ENCODE measurements at places on chromosomes 1 and 21.

DNA sequence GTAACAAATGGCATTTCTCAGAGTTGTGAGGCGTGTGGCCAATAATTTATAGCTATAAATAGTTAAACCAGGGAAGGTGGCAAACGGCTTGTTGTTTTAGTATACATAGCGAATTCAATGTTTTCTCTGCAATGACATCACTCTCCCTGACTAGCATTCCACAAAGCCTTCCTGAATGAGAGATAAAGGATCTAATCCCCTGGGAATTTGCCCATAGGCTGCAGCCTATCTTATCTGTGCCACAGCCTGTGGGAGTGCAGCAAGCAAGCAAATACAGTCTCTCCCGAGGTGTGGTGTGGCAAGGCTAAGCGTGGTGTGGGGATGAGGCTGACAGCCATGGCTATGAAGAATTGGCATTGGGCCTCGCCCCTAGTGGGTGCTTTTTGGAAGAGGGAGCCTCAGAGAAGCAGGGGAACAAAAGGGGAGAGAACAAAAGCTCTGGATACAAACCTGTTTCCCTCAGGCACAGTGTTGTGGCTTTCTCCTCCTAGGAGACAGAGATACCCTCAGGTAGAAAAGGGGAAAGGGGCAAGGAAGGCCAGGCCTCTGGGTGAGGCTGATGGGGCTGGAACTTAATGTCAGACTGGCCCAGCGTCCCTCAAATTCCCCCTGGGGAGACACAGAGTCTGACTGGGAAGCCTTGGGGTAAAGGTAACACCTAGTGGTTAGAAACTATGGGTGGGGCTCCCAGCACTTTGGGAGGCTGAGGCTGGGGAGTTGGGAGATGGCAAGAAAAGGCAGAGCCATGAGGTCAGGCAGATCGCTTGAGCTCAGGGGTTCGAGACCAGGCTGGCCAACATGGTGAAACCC, 8.9 kb downstream of the TAGLN2 start:
- DNase-seq = no peak

GRCh38 chr21:45695086-45695485, 51.6 kb downstream of the PCBP3 start:
- DNase-seq = no peak

GRCh38 chr1:12525311-12526181, 92.5 kb downstream of the DHRS3 start:
- DNase-seq = no peak

DNA sequence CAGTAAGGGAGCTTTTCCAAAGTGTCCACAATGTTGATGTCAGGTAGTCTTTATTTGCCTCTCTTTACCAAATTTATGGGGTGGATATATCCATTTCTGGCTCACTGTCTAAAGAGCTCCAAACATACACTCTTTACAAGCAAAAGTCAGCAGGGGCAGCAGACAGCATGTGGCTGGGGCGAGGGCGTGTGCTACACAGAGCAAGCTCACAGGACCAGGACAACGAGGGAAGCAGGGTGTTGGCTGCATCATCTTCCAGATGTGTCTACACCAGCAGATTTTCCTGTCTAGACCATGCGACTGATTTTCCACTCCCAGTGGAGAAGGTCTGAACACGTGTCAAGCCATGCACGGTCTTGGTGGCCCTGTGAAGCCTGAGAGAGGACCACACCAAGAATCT, 123.8 kb downstream of the TRABD2B start:
- DNase-seq = no peak

DNA sequence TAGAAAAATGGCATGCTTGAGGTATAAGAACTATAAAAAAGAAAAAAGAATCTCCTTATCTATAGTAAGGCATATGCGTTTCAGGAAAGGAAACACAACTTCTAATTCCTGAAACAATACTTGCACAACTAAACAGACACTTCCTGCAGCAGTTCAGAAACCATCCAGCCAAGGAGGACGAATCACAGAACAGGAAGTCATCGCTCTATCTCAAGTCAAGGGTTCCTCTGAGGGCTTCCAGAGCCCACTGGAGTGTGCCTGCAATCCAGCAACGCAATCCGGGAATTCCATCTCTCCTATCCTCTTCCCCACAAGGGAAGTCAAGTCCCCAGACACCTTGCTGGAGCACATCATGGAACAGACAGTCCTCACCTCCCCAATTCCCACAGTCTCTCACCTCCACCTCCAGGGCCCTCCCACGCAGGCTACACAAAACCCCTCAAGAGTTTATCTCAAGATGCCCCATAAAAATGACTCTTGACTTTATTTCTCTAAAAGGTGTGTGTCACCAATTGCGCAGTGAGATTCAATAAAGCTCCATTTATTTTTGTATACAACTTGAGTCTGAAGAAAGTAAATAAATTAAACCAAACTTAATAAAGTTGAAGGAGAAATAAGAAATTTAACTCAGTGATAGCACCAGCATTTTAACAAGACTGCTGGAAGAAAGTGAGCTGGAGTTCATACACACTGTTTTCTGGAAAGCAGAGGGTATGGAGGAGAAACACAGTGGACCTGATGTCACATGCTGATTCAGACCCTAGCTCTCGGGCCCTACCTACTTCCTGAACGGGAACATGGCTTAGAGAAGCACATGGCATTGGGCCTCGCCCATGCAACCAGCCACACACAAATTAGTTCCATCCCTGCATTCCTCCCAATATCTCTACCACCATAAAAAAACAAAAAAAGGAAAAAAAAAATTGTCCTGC, 39.9 kb downstream of the SIPA1L2 start:
- no peak for DNase-seq

DNA sequence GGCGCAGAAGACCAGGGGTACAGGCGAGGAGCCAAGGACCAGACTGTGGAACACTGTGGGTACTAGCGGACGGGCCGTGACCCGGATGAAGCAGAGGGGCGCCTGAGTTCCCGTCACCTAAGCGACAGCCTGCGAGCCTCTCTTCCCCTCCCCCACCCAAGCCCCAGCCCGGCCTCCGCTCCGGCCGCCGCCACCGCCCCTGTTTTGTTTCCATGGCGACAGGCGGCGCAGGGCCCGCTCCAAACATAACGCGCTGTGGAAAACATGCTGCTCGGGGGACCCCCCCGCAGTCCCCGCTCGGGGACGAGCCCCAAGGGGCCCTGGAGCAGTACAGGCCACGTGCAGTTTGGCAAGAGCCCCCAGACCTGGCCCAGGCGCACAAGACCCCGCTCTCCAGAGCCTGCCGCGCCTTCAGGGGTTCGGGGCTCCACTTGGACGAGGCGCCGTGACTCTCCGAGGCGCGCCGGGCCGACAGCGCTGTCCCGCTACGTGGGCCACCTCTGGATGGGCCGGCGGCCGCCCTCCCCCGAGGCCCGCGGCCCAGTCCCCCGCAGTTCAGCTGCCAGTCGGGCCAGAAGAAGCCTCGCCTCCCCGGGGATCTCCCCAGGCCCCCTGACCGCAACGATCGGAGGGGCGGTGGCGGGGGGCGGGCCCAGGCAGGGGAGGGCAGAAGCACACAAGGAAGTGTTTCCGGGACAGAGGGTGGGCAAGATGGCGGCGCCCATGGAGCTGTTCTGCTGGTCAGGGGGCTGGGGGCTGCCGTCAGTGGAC, at the start of gene MTX1:
Gene MTX1 (plus strand): TSS at position 155 of the 771 bp plus-strand sequence. CDS start 110 bp downstream, at position 265.
- peak; percentile 77 for DNase-seq

- DNase-seq = no peak
These were observed 498.2 kb upstream of the C1orf87 start for GRCh38 chr1:60571811-60572210.

- no peak for DNase-seq
These were observed 44.2 kb upstream of the RGS7 start for GRCh38 chr1:241401156-241401555.

DNA sequence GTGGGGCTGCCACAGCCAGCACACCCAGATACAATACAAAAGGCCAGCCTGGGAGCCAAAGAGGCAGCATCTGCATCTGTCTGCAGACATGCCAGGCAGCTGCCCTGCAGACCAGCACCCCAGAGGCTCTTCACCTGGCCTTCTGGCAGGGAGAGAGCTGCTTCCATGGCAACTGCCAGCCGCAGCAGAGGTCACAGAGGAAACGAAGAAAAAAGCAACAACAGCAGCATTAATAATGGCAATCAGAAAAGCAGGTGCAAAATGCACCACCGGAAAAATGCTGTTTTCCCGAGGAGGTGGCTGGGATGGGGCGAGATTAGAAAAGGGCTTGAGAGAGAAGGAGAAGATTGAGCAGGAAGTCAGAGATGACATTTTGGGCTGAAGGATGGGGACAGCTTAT, 309.5 kb downstream of the PCP4 start:
- DNase-seq = no peak

DNA sequence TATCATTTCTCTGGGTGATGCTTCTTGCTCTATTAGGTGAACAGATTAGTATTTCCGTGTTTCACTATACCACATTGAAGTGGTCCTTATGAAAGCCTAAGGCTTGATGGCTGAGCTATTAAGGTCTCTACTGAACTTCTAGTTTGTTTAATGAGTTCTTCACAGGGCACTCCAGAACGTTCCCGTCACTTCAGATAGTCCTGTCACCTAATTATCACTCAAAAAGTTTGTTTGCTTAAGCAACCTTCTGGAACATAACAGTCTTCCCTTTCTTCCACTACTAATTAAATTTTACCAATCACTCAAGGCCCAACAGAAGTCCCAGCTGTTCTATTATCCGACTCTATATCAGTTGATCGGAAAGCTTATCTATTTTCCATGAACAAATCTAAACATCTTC, 104.6 kb upstream of the ZC3H11B start:
- DNase-seq = no peak

DNA sequence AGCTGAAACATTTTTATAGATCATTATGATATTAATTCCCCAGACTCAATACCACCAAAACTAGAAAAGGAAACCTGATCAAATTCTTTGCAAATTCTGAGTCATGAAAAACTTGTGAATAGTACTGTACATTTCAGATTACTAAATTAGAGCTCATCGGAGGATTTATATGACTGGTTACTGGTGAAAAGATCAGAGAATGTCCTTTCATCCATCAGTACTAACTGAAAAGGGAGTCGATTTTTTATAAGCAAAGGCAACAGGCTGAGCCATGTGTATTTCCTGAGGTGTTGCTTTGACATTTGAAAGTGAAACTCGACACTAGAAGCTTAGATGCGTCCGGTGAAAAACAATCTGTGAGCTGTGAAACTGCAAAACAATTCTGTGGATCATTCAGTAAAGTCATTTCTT, 155.7 kb downstream of the TNFSF18 start:
- no peak for DNase-seq

GRCh38 chr1:248778906-248779305, 23.3 kb upstream of the LYPD8 start:
- DNase-seq = no peak

GRCh38 chr1:201348211-201348566, 29.3 kb downstream of the TNNT2 start:
- DNase-seq = no peak

GRCh38 chr1:69269491-69269890, 298.2 kb upstream of the LRRC7 start:
- no peak for DNase-seq

DNA sequence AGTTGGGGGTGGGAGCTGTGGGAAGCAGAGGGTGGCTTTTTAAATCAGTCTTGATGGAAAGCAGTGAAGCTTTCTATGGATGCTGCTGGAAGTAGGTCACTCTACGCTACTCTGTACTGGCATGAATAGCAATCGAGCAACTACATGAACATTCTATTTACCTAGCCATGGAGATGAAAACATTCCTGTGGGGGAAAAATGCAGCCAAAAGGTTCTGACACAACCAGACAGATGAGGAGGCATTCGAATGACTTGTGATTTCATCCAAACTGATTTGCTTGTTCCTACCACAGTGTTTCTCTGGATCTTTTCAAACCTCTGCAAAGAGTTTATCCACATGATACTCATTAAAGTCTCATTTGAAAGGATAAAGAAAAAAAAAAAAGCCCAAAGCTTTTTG, 95.0 kb downstream of the ASTN1 start:
- no peak for DNase-seq

DNA sequence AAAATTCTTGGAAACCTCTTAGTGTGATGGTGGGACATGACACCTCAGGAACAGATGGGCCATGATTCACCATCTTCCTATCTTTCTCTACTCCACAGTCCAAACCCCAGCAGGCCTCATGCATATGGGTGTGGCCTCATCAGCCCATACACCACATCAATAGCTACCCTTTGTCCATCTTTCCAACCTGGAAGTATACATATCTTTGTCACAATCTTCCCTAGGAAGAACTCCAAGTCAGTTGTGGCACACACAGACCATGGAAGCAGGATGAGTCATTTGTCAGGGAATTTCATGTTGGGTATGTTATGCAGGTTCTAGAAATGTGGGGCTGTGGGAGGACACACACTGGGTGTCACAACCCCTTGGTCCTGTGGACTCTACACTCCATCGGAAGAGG, 30.5 kb upstream of the CLCA4 start:
- no peak for DNase-seq

DNA sequence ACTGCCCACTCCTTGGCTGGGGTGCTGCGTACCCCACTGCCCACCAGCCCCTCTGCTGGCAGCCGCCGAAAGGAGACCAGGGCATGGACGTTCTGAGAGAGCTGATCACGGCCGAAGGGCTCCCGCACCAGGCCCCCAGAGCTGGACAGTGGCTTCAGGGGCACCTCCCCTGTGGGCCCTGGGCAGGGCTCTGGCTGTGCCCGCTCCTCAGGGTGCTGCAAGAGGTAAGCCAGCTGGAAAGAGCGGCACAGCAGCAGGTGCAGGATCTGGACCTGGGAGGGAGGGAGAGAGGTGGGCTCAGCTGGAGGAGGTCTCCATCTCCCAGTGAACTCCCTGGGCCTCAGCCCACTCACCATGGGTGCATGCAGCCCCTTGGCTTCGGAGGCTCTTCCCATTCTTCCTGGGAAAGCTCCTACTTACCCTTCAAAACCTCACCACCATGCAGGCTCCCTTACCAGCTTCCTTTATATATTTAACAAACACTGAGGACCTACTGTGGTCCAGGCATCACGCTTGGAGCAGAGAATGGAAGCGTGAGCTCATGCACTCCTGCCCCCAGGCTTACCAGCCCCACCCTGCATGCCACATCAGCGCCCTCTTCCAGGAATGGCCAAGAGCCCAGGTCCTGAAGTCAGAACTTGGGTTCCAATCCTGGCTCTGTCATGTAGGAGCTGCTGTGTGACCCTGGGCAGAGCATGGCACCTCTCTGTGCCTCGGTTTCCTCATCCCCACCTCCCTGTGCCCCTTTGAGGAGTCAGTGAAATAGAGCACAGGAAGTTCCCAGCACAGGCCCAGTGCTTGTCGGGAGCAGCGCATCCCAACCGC, 6.8 kb upstream of the KIF17 start:
- no peak for DNase-seq

DNA sequence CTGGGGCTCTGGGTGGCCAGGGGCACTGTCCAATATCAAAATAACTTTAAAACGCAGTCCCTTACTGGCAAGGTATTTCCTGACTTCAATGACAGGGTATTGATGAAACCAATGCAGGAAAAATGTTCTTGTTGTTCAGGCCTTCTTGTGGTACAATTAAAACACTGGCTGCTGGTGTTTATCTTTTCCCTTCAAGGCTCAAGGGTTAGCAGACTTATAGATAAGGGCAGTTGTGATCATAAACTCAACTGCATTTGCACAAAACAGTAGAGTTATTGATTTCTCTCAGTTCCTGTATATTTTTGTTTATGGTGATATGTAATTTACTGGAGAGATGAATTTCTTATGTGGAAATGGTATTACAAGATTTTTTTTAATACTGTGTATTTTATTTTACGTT, 2.7 kb upstream of the CD84 start:
- no peak for DNase-seq
